ENCODE measurements at places on chromosomes 5 and 9.

GRCh38 chr9:122075135-122076030 lies 17.7 kb downstream of the TTLL11 start:
- no peak for DNase-seq

DNA sequence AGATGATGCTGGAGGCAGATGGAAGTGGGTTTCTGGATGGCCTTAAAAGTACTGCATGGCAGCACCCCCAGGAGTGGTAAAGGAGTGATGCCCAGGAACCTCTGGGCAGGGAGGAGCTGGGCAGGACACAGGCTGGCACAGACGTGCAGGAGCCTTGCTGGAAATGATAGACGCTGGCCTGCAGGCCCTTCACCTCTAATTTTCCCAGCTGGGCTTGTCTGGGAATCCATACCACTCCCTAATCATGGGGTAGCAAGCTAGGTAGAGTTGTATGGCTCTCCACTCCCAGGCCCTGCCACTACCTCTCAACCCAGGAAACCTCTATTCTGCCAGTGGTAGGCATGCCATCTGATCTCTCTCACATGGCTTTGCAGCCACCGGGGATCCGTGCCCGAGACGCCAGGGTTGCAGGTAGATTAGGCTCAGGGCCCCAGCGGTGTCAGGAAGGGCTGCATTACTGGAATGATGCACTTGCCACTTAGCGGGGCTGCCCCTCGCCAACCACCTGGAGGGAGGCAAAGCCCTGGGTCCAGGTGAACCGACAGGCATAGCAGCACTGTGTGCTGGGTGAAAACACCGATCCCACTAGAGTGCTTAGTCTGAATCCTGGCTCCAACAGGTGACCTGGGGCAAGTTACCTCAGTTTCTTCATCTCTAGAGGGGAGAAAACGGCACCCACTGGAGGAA lies 79.6 kb upstream of the SLC25A51 start:
- DNase-seq, result no peak

DNA sequence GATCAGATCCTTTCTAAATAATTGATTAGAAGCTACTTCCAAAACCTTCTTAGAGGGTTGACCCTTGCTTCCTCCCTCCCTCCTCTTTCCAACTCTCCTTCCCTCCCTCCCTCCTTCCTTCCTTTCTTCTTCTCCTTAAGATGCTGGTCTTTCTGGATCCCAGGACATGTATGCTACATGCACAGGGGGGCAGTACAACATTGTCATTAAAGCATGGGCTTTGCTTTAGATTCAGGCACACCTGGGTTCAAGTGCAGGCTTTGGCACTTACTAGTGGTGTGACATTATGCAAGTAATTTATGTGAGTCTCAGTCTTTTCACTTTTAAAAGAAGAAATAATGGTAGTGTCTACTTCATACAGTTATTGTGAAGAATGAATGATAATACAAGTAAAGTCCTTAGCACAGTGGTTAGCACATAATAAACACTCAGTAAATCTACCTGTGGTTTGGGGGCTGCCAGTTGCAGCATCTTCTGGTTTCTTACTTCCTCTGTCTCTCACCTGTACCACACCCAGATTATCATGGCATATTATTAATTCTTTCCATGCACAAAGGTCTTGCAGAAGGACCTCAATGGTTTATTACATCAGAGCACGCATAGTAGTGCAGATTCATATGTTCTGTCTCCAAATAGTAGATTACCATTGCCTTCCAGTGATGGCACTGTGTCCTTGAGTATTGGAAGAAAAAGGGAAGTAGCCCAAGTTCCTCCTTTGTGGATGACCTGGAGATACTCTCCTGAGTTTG lies 154.1 kb downstream of the ARHGAP26 start:
- no peak for DNase-seq

DNA sequence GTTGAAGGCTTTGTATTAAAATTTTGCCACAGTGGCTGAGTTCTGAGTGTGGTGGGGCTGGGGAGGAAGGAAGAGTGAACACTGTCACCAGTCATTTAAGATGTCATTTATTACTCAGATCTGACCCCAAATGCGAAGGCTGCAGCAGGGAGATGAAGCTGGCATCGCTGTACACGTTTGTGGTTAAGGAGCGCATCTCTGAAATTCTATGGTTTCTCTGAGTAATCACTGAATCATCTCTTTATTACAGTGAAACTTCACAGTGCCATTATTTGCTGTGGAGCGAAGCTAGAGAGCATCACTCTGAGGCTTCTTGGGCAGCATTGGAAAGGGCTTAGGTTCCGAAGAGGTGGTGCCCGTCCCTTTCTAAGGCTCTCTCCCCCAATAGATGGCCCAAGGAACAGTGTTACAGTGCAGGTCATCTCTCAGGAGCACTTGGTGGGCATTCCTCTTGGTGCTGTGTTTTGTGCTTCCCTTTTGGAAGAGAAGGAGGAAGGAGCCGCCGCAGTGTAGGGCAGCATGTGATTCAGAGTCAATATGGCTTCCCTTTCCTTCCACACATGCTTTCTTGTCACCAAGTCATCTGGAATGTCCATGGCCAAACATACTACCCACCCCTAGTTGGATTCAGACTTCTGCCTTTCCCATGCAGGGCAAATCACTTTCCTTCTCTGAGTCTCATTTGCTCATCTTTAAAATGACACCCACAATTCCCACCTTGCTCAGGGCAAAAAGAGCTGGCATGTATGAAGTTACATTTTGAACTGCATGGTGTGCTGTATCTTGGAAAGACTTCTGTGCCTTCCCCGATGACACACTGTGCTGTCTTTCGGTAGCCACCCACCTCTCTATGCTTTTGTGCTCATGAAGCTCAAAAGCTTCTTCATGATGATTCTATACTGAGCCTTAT lies 9.3 kb upstream of the TEX48 start:
- DNase-seq, result peak; percentile 89

DNA sequence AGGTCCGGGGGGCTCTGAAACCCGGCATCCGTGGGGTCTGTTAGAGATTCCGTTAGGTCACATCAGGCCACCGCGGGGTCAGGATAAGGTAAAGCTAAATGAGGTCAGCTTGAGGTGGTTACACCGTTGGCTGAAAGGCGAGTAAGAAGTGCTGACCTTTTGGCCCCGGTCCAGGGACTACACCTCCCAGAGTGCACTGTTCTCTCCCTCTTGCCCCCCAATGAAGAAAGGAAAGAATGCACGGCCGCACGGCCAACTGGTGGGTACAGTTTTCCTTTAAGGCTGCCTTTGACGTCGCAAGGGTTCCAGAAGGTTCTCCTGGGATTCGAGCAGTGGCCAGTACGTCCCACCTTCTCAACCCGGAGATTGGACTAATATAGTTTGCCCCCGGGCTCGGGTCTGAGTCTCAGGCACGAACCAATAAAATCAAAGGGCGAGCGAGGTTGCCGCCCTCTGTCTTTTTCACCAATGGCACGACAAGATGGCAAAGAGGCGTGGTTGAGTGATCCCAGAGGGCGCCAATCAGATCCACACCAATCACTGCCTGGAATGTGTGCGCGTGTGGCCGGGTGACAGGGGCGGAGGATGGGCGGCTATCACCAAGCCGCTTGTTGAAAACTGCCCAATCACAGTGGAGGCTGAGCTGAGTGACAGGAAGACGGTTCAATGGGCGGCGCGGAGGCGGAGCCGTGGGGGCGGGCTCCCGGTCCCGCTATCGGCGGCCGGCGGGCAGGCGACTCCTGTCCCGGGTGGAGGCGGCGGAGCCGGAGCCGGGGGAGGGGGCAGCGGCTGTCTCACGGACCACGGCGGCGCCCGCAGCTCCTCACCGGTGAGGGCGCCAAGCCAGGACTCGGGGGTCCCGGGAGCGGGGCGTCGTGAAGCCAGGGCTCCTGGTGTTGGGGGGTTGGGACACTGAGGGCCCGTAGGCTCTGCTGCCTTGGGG lies at the start of gene DNAJB5:
TSS of gene DNAJB5 (plus strand) at position 743 of the 943 bp plus-strand sequence. CDS start 886 bp downstream, outside the sequence.
- peak; percentile 98 for DNase-seq

DNA sequence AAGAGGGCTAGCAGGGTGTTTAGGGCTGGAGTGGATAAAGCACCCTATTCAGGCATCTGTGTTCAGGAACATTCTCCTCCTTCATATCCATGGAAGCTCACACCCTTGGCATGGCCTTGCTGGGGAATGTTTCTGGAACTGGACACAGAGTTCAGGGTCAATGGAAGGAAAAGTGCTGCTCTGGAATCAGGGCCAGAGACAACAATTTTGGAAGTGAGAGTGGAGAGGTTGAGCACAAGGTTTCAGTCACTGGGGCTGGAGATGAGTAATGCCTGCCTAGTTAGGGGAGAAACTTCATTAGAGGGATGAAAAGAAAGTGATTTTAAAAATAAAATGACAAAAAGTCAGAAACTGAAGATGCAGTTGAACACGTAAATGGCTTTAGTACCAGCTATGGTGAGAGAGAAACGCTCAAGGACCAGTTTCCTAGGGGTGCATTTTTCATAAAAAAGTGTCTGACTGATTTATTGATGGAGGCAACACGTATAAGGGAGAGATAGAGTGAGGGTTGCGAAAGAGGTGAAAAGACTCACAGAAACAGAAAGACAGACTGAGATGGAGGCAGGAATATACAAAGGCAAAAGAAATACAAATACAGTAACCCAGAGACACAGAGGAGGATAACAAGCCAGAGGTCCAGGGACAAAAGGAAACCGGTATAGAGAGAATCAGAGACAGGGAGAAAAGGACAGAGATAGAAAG lies 8.0 kb upstream of the TNFSF15 start:
- no peak for DNase-seq

- no peak for DNase-seq
Observed at GRCh38 chr9:85516455-85516854, 225.3 kb downstream of the AGTPBP1 start.

DNA sequence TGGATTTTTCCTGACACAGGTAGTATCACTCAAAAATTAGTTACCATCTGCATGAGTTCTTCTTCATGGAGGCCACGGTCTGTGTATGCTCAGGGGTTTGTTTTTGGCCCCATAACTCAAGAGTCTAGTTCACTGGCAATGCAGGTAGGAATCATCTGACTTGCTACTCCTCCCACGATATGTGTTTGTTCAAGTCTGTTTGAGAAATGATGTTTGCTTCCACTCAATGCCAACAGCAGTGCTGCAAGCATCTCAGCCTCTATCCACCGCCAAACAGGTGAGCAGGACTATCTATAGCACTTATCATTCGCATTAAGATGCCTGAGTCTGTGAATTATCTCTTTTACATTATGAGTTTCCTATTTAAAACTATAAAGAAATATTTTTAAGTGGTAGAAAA lies 264.8 kb upstream of the PTGER4 start:
- DNase-seq, result no peak

GRCh38 chr9:14203356-14204056 lies 110.4 kb downstream of the NFIB start:
- DNase-seq, result peak; percentile 56

DNA sequence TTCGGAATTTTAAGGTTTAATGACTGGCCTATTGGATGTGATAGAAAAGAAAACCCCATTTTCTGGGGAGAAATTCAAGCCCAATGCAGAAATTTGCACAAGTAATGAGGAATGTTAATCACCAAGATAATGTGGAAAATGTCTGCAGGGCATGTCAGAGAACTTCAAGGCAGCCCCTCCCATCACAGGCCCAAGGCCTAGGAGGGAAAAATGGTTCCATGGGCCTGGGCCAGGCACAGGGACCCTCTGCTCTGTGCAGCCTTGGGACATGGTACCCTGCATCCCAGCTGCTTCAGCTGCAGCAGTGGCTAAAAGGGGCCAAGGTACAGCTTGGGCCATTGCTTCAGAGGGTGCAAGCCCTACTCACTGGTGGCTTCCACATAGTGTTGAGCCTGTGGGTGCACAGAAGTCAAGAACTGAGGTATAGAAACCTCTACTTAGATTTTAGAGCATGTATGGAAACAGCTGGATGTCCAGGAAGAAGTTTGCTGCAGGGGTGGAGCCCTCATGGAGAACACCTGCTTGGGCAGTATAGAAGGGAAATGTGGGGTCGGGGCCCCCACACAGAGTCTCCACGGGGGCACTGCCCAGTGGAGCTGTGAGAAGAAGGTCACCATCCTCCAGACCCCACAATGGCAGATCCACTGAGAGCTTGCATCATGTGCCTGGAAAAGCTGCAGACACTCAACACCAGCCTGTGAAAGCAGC lies 12.2 kb downstream of the FBXO10 start:
- no peak for DNase-seq

GRCh38 chr5:149044453-149045088 lies 18.3 kb downstream of the SH3TC2 start:
- DNase-seq, result no peak

DNA sequence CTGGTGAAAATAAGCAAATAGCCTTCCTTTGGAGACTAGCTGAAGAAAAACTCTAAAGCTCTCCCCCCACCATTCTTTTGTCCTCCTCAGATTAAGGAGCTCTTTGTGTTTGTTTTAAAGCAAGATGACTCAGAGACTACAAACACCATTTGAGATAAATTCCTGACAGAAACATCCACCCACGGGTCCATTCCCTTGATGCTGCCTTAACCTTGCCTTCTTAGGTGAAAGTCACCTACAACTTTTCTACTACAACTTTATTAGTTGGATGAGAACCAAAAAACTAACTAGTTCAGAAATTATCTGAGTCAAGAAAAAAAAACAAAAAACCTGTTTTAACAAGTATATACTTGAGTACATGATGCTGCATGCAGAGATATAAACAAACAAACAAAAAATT lies 831.1 kb downstream of the NR2F1-AS1 start:
- peak; percentile 22 for DNase-seq

DNA sequence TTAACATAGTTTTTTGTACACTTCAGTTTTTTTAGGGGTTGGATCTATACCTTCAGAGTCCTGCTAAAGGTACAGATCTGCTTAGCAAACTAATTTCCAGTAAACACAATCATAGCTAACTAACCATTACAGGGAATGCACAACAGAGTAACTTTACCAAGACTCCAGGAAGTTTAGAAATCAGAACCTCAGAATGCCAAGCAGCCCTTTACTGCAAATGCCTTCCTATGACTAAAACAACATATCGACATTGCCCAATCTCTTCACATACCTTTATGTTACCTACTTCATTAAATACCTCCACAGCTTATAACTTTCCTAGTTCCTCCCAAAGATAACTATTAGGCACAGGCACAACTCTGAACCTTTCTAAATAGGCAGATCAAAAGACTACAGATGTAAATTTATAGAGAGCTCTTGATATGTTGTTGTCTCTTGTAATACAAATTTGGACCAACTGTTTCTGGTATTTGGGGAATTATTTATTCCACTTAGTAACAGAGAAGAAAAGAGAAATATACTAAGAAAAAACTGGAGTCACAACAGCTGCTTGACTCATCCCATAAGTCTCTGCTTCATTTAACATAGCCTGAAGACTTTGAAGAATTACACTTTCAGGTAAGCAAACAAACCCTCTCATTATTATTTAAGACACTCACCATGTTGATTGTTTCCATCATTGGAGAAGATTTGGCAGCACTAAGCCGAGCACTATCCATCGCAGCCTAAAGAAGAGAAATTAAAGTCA lies 46.0 kb upstream of the OR2K2 start:
- no peak for DNase-seq

- DNase-seq, result no peak
Observed at GRCh38 chr5:110371011-110371724, 355.3 kb downstream of the TMEM232 start.

DNA sequence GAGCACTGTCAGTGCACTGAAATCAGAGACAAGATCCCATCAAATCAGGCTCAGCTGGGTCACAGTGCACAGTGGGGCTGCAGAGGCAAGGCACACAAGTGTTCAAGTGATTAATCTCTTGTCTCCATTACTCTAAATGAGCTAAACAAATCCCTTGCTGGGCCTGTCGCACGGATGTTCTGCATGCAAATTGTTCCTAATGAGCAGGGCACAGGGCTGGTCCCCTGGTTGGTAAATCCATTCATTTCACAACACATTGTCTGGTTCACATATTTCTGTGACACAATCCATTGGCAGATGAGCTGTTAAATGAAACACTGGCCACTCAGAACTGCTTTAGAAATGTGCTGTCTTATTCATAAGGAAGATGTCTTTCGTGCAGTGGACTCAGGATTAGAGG lies 167.9 kb upstream of the BRINP1 start:
- no peak for DNase-seq
